Stimulated activated CD4-positive, alpha-beta T cell treated with anti-CD3 and anti-CD28 coated beads, Interleukin-2, amount 100 ng/mL, for 24 hours (primary cell): ENCODE measurements at places on chromosomes 11 and 22.

- no peak for DNase-seq
Observed at GRCh38 chr11:3022300-3022967, 30.3 kb upstream of the NAP1L4 start.

- DNase-seq: no peak
Observed at GRCh38 chr11:92765965-92766371, 203.5 kb upstream of the MTNR1B start.

GRCh38 chr11:121048464-121049233, 24.7 kb downstream of the TBCEL start:
- no peak for DNase-seq

GRCh38 chr22:17319546-17319945, 49.7 kb upstream of the CECR2 start:
- DNase-seq: no peak

DNA sequence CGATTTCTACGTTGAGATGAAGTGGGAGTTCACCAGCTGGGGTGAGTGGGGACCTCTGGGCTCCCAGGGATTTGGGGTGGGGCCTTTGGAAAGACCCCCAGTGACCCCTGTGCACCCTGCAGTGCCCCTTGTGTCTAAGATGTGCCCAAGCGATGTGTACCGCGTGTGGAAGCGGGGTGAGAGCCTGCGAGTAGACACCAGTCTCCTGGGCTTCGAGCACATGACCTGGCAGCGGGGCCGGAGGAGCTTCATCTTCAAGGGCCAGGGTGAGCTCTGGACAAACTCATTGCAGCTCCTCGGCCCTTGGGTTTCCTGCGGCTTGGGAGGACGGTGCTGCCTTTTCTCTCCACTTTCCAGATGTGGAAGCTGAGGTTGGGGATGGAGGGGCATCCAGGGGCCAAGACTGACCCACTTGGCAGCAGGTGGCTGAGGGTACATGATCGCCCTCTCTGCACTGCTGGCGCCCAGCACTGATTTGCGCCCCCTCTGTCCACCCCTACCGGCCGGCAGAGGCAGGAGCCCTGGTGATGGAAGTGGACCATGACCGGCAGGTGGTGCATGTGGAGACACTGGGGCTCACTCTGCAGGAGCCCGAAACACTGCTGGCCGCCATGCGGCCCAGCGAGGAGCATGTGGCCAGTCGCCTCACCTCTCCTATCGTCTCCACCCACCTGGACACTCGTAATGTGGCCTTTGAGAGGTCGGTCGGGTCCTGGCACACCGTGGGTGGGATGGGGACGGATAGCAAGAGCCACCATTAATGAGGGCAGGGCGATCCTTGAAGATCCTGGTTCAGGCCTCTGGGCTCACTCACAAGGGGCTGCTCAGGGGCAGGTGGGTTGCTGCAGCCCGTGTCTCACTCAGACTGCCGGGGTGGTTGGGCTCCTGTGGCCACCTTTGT, 2.6 kb downstream of the ANKRD13D start:
- DNase-seq: no peak

DNA sequence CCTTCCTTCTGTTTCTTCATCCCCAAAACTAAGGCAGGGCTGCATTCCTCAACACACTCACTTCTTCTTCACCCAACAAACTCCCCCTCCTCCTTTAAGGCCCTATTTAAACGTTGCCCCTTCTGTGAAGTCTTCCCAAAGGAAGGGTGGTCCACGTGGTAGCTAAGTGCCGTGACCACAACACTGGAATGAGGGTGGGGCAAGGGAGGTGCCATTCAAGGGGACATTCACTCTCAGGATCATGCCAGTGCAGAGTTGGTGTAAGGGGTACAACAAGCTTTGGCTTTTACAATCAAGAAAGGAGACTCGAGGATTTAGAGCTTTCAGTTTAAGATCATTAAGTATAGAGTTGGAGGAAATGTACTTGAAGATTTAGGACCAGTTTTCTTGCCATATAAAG, 8.0 kb upstream of the MS4A10 start:
- DNase-seq: no peak

- DNase-seq: no peak
Observed at GRCh38 chr11:62652161-62653006, 718 bp downstream of the INTS5 start.

DNA sequence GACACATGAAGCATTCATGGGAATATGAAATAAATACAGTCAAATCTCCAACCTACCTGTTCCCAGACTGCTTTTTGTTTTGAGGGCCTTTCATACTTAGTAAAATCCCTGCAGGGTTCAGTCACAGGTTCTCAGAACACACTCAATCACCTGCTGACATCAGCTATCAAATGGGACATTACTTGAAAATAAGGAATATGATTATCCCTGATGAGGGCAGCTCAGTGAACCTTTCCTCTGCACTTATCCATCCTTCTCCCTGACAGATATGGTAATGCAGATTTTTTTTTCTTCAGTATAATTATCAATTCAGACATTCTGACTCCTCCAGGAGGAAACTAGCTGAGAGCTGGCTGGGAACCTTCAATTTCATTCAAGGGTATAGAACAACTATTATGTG, 1127.4 kb upstream of the CCDC90B start:
- no peak for DNase-seq

- no peak for DNase-seq
Observed at GRCh38 chr22:24117942-24118341, 63.3 kb upstream of the SUSD2 start.

DNA sequence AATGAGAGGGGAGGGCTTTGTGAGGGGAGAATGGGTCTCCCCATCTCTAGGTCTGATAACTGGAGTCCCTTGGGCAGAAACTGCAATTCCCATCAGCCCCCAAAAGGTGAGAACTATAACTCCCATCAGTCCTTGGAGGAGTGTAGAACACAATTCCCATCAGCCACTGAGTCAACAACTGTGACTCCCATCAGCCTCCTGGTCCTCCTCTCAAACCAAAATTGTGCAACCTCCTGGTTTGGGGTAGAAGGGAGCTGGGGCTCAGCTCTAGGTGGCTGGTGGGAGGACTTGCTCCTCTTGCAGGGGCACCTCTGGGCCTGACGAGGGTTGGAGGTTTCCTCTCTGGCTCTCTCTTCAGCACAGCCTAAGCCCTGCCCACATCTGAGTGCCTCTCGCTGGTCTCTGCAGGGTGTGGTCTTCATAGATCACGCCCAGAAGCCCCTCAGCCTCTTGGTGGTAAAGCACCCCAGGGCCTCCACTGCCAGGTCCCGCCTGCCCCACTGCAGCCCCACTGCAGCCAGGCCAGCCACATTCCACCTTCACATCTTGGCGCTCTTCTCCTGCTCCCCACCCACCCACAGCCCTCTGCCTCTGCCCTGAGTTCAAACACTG, 18.5 kb downstream of the SLC22A12 start:
- DNase-seq: no peak

DNA sequence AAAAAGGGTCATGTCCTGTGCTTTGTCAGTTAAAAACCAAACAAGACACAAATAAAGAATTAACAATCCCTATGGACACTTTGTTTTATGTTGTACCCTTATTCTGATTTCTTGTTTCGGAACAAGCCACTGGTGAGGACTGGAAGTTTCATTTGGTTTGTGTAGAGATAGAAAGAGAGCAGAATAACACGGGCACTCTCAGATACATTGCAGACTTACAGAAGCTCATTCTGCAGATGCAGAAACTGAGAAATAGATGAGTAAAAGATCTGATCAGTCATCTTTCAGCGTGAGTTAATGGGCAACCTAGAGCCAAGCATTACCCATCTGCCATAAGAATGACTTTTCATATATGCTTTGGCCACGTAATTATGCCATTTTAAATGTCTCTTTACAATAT, 407.6 kb downstream of the RAB38 start:
- no peak for DNase-seq

- DNase-seq: no peak
Observed at GRCh38 chr22:50206599-50206998, 5.8 kb downstream of the SELENOO start.

GRCh38 chr11:61815790-61816735, 740 bp downstream of the FADS1 start:
- DNase-seq: peak; percentile 59

DNA sequence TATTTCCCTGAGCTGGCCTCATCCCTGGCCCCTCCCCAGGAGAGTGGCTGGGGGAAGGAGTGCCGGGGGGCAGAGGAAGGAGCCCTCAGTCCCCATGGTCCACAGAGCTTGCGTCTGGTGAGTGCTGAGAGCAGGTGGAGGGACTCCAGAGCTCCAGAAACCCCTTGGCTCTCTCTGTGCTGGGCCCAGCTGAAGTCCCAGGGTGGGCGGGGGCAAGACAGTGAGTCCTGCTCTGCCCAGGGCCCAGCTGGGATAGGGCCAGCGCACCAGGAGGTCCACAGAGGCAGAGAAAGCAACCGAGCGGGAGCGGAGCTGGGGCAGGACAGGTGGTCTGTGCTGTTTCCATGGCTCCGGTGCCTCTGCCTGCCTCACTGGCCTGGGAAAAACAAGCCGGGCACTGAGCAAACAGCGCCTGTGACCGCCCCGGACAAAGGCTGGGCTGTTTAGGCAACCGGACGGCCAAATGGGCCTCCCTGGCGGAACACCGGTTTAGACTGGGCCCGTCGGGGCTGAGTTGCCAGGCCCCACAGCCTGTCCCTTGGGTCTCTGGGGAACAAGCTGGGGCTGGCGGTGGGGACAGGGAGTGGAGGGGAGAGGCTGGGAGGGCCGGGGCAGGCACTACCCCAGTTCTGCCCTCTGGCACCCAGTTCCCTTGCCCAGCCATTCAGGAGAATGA, 34.1 kb upstream of the WNT7B start:
- no peak for DNase-seq

DNA sequence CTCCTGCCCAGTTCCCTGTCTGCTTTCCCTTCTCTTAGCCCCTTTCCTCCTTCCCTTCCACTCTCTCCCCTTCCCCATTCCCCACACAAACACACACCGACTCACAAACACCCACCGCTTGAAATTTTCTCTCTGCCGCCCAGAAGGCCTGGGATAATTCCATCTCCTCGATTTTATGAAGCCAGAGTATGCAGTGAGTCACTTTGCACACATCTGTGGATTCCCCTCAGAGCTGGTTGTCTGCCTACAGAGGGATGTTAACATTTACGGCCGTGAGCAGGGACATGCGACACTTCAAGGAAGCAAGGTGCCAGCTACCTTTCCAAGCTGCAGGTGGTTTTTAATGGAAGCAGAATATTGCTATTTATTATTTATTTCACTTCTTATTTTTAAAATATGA, 332.0 kb downstream of the TENM4 start:
- no peak for DNase-seq

DNA sequence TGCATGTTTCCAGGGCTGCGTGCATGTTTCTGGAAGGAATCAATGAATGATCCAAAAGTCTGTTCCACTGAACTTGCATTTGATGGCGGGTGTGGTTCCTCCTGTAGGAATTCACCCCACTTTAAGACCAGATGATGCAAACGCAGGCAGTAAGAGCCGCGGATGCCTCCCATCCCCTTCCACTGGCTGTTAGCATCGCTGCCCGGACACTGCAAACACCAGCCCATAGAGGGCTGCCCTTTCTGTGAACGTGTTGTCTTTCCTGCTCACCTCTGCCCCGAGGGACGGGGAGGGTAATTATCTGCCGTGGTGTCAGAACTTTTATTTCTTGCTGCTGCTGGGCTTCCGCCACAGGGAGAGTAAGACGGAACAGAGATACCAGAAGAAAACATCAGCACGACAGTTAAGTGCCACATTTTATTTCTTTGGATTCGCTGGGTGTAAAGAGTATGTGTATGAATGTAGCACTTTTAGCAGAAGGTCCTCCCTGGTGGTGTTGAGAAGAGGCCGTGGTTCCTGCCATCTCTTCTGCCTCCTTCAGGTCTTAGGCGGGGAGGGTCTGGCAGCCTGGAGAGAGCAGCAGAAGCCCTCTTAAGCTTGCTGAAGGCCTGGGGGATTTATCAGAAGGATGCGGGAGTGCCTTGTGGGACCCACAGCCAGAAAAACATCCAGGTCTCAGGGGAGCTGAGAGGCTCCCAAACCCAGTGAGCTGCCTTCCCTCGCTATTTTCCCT, 53.2 kb upstream of the NECTIN1 start:
- no peak for DNase-seq

GRCh38 chr11:26721948-26722475, at the start of gene SLC5A12:
SLC5A12 (minus strand) TSS chr11:26722060; CDS start chr11:26721714, 346 bp downstream.
- no peak for DNase-seq

- no peak for DNase-seq
Observed at GRCh38 chr11:66263231-66263630, 5.2 kb upstream of the RAB1B start.

GRCh38 chr11:39145346-39145745, 2314.1 kb downstream of the LRRC4C start:
- no peak for DNase-seq

GRCh38 chr22:33542153-33542552, 378.1 kb downstream of the LARGE1 start:
- DNase-seq: no peak

DNA sequence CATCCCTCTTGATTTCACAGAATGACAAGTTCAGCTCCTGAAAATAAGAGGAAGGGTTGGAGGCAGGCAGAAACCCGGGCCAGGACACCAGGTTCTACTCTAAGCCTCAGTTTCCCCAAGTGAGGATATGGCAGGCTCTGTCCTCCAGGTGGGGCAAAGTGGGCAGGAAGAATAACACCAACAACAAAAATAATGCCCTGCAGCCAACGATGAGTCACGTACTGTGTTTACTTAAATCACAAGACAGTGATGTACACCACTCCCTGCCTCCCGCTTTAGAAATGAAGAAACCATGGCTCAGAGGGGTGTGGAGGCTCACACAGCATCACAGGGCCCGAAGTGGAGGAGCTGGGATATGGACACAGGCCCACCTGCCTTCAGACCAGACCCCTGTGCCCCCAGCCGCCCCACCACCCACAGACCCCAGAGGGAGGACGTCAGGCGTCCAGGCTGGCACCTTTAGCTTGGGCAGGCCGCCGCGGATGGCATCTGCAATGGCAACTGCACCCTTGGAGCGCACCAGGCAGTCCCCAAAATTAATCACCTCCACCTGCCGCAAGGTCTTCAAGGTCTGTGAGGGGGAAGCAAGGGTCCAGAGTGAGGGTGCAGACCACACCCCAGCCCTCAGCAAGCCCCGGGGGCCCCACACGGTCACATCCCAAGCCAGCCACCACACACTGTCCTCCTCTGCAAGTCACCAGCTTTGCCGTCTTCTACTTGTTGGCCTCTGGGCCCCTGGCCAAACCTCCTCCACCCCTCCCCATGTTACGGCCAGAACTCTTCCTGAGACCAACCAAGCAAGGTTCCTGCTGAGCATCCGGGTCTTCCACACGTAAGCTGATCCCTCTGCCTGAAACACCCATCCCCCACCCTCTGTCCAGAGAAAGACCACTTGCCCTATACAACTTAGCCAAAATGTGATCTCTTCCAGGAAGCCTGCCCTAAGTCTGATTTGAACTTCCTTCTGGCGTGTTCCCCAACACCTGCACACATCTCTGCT, 15.8 kb upstream of the CHADL start:
- no peak for DNase-seq

- no peak for DNase-seq
Observed at GRCh38 chr11:64759131-64759721, 548 bp downstream of the PYGM start.

DNA sequence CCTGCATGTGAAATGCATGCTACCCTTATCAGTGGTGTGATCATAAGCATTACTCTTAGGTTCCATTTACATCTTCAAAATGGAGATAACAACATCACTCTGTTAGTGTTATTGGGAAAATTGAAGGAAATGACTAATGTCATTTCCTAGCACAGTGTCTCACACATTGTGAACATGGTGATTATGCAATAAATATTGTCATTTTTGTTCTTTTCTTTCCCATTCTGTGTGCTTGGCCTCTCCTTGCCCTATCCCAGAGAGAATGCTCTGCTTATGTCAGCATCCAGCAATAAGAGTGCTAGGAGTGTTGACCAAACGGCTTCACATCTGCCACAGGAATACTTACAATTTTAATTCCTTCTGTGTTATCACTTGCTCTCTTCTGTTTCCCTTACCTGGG, 1024.1 kb upstream of the CCDC90B start:
- DNase-seq: no peak
